ENCODE measurements at places on chromosomes 1 and 21.

- DNase-seq, result no peak
Observed at GRCh38 chr1:41240781-41241353, 1.2 kb downstream of the SCMH1 start.

DNA sequence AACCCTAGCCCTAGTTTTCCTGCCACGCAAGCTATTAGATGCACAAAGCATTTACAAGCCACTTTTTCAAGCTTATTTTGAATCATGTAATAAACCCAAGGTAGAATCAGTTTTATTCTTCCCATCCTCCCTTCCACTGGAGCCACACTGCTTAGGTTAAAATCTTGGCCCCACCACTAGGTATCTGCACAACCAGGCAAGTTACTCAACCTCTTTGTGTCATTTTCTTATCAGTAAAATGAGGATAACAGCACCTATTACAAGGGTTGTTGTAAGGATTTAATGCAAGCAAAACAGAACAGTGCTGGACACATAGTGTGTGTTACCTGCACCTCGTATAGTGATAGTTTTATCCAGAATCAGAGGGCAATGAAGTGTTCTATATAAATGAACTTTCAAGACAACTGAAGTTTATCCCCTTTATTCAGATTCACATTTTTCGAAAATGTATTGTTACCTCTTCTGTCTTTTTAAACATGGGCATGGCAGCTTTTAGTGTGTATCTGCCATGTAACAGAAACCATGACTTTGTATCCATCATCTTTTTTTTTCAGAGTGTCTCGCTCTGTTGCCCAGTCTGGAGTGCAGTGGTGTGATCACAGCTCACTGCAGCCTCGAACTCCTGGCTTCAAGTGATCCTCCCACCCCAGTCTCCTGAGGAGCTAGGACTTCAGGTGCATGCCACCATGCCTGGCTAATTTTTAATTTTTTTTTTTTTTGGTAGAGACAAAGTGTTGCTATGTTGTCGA, 17.2 kb upstream of the TTC39A start:
- DNase-seq, result no peak

- no peak for DNase-seq
Observed at GRCh38 chr1:119312500-119312899, 56.1 kb upstream of the HAO2 start.

- no peak for DNase-seq
Observed at GRCh38 chr1:79519084-79519760, 512.7 kb upstream of the ADGRL4 start.

DNA sequence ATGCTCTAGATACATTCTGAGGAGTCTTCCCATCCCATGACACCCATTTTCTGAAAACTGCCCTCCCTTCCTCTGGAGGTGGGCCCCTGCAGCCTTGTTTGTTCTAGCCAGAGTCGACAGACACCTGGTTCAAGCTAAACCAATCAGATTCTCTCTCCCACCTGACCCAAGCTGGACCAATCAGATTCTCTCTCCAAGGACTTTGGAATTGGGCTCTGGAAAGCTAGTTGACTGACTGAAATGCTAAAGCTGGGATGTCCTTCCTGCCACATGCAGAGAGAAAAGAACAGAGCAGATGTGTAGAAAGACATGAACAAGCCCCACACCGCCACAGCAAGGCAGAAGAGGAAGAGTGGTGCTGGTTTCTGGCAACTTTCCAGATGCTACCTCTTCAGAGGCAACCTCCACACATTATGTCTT, 24.6 kb downstream of the ASAP3 start:
- no peak for DNase-seq

DNA sequence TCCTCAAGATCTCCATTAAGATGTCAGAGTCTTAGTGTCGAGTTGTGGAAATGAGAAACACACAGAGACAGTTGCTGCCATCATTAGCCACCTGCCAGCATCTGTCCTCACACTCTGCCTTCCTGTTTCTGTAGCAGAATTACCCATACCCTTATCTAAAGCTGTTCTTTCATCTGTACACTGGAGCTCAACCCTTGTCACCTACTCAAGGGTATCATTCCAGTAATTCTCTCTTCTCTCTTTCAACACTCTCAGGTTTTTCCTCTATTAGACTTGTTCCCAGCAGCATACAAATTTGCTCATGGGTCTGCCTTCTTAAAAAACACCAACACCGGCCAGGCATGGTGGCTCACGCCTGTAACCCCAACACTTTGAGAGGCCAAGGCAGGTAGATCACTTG, 27.4 kb upstream of the RNF2 start:
- no peak for DNase-seq

DNA sequence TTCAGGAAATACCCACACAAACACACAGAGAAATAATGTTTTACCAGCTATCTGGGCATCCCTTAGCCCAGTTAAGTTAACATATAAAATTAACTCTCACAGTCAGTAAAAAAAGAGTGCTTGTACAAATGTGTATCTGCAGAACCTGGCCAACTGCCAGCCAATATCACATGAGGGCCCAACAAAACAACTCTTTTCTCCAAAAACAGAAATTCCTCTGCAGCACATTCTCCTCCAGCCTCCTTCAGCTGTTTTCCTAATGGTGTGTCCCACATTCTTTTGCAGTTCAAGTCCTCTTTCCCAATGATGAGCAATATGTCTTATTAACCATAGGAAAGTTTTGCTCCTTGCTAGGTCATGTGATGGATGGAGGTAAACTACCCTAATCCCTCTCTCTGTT, 75.5 kb downstream of the LRRC7 start:
- no peak for DNase-seq

GRCh38 chr1:78102082-78102481, 56.3 kb downstream of the GIPC2 start:
- DNase-seq, result no peak

GRCh38 chr1:166172106-166172505, 5.3 kb upstream of the FAM78B start:
- no peak for DNase-seq

DNA sequence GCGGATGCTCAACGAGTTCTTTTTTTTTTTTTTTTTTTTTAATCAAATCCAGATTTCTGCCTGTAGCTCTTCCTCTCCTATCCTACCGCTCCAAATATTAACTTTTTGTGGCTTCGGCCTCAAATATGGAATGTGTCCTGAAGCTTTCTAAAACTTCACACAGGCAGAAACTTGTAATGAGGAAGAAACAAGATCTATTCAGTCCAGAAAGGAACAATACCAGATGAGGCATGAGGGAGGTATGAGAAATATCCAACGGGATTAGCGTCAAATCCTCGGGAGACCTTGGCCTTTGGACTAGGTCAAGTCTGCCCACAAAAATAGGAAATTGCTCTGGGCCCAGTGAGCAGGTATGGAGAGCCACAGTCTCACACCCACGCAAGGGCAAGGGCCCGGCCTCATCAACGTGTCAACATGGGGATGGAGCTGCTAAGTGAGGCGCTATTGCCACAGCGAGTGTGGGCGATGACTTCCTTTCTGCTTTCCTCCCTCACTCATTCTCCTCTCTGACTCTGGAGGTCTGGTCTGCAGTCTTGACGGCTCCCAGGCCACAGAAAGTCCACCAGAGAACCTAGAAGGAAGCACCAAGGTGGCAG, 66.6 kb downstream of the BCAR3 start:
- DNase-seq, result no peak

DNA sequence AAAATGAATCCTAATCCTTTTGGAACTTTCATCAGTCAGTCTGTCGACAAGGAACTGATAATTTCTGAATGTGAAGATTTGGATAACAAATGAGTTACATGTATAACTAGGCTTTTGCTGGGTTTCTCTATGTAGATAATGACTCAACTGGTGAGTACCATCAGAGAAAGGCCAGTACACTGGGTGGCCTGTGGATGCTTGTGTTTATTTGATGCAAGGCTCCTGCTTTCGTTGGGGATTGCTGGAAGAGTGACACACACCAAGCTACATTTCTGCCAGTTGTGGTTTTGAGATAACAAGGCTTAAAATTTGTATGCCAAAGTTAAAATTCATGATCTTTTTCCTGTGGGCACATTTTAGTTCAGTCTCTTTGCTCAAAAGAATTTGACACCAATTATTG, 115.7 kb upstream of the UBE2U start:
- no peak for DNase-seq

DNA sequence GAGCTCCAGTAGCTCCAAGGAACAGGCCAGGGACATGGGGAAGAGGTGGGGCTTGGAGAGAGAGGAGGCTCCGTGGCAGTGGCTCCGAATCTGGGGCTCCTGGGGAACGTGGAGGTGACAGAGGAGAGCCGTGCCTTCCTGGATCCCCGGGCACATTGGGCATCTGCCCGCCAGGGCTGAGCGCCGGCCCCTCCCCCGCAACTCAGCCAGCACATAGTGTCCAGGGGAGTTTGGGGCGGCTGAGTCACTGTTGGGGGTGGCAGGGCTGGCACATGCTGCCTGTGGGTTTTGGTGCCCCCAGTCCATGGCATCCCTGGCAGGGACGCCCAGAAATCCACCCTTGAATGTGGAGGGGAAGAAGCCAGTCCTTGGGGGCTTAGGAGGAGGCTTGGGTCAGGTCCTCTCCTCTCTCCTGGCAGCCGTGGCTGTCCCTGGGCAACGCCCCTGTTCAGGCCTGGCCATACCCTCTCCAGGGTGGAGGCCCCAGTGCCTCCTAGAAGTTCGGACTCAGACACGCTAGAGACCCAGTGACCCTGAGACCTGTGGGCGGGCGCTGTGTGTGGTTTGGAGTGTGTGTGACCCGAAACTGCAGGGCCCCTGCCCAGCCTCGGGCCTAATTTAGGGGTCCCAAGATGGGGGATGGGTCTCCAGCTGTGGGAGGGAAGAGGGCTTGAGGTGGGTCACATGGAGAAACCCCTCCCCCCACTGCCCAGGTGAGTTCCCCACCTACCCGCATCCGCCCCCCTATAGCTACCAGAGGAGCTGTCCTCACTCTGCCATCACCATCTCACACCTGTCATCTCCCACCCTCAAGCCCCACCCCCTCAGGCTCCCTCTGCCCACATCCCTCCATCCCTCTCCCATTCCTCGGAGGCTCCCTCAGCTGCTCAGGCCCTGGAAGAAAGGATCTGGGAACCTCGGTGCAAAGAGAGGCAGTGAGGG, 1.6 kb downstream of the HSPB7 start:
- DNase-seq, result no peak

- no peak for DNase-seq
Observed at GRCh38 chr1:16418823-16419425, 18.3 kb downstream of the SPATA21 start.

DNA sequence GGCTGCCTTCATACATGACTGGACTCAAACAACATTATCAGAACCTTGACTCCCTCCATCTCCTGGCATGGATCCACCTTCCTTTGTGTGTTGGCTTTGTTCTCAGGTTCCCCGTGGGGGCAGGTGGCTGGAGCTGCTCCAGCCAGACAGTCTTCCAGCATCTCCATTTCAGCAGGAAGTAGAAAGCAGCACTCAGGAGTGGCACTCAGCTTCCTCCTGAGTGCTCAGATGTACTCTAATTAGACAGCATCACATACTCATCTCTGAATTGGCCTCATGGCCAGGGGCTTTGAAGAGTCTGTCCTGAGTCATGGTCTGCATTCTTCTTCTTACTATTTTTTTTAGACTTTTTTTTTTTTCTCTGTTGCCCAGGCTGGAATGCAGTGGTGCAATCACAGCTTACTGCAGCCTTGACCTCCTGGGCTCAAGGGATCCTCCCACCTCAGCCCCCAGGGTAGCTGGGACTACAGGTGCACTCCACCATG, 27.9 kb downstream of the OVAAL start:
- no peak for DNase-seq

GRCh38 chr1:184509105-184509504, 122.3 kb downstream of the C1orf21 start:
- no peak for DNase-seq

GRCh38 chr1:177448652-177449357, 278.0 kb downstream of the BRINP2 start:
- no peak for DNase-seq

DNA sequence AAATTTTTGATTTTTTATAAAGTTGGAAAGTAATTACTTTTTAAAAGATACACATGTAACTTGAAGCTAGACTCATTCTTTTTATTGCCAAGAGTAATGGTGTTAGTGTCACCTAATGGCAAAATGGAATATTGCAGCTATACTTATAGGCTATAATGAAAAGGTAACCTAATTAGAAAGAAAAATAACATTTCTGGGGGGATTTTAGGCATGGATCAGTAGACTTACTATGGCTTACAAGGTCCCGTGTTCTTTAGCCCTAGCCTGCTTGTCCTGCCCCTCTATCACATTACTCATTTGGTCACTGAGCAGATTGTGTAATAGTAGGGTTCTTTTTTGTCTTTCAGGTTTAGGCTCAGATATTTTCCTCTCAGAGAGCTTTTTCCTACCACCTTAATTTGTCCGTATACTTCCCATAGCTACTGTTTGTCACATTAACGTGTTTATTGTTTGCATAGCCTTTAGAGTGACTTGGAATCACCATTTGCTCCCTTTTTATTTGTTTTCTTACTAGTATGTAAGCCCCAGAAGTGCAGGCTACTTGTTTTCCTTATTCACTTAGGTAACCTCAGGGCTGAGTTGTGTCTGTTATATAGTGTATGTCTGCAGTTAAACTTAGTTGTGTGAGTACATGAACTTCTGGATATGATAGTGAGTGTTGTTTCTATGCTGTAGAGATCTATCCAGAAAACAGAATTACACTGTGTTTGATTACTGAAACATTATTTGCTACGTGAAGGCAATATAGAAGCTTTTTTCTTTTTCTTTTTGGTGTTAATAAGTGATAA, 58.7 kb downstream of the RABGAP1L start:
- no peak for DNase-seq

DNA sequence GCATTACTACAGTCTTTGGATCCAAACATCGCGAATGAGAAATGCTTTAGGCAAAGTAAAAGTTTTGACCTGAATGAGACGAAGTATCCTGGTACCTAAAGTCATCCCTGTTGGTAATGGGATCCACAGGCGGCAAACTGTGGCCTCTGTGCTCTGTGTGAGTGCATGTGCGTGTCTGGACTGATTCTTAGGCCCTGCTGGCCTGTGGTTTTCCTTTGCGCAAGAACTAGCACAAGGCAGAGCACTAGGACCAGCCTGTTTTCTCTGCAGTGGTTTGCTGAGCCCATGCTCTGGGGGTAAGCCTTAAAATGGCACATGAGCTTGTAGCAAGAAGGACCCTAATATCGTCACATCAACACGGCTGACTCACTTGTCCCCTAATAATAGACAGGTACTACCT, 251.2 kb downstream of the DSCAM start:
- no peak for DNase-seq

GRCh38 chr1:203703586-203703985, 61.4 kb upstream of the LAX1 start:
- DNase-seq, result no peak

- no peak for DNase-seq
Observed at GRCh38 chr21:14616380-14617039, 70.4 kb upstream of the SAMSN1 start.

DNA sequence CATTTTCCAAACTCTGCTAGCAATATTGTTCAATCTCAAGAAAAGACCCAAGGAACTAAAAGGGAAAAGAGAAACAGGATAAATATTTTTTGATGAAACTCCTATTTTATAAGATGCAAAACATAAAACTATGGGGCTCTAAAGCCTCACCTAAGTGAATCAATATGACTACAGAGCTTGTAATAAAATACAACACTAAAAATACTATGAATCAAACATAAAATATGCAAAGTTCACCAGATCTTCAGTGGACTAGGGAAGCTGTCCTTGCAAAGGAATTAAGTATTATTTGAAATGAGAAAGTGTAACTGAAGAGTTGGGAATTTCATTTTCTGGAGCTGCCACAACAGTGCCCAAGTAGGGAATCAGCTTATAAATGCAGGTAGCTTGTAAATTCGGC, 124.5 kb downstream of the CRB1 start:
- DNase-seq, result no peak
